SIG-M5 (cell line): ENCODE measurements at places on chromosomes 1 and 21.

DNA sequence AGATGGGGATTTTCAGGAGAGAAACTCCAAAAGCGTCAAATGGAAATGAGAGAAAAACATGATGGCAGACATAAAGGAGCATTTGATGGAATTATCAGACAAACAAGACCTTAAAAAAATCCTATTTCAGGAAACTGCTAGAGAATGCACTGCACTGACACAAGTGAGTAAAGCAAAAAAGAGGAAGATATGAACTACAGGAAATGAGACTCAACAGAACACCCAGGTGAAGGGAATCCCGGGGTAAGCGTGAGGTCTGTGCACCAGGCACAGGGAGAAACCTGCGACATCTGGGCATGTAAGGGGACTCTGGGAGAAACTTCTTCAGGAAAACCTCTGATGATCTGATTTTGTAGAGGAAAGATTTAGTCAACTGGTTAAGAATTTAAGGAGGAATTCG is 2.8 kb downstream of the TARBP1 start:
- no peak for DNase-seq

GRCh38 chr1:248783367-248783766 is 27.8 kb upstream of the LYPD8 start:
- no peak for DNase-seq

- no peak for DNase-seq
These were observed 271.3 kb downstream of the PTBP2 start for GRCh38 chr1:96992871-96993270.

GRCh38 chr1:45892068-45892785 is 88.8 kb downstream of the MAST2 start:
- no peak for DNase-seq

- DNase-seq, result no peak
These were observed 15.6 kb upstream of the PLEKHG5 start for GRCh38 chr1:6507037-6507428.

DNA sequence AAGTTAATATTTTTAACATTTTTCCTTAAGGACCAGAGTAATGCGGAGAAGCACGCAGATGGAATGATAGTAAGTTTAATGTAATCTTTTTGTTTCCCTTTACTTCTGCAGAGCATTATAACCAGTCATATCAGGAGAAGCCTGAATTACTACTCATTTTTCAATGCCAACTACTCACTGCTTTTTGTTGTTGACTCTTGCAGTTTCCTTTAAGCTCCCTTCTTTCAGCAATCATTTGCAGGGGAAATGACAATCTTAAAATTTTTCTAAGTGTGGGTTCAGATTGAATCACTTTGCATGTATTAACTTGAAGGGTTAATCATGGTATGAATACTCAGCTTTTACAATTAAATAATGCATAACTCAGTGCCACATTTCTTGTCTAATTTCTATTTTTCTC is 122.2 kb downstream of the NRDC start:
- DNase-seq, result no peak

GRCh38 chr1:153818876-153819275 is 43.7 kb downstream of the SLC27A3 start:
- DNase-seq, result no peak

- DNase-seq, result no peak
These were observed 2.0 kb downstream of the EPHB2 start for GRCh38 chr1:22712502-22713271.

DNA sequence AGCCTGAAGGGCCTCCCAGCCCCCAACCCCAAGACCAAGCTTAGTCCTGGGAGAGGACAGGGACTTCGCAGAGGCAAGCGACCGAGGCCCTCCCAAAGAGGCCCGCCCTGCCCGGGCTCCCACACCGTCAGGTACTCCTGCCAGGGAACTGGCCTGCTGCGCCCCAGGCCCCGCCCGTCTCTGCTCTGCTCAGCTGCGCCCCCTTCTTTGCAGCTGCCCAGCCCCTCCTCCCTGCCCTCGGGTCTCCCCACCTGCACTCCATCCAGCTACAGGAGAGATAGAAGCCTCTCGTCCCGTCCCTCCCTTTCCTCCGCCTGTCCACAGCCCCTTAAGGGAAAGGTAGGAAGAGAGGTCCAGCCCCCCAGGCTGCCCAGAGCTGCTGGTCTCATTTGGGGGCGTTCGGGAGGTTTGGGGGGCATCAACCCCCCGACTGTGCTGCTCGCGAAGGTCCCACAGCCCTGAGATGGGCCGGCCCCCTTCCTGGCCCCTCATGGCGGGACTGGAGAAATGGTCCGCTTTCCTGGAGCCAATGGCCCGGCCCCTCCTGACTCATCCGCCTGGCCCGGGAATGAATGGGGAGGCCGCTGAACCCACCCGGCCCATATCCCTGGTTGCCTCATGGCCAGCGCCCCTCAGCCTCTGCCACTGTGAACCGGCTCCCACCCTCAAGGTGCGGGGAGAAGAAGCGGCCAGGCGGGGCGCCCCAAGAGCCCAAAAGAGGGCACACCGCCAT is 21.9 kb upstream of the ARF1 start:
- no peak for DNase-seq

DNA sequence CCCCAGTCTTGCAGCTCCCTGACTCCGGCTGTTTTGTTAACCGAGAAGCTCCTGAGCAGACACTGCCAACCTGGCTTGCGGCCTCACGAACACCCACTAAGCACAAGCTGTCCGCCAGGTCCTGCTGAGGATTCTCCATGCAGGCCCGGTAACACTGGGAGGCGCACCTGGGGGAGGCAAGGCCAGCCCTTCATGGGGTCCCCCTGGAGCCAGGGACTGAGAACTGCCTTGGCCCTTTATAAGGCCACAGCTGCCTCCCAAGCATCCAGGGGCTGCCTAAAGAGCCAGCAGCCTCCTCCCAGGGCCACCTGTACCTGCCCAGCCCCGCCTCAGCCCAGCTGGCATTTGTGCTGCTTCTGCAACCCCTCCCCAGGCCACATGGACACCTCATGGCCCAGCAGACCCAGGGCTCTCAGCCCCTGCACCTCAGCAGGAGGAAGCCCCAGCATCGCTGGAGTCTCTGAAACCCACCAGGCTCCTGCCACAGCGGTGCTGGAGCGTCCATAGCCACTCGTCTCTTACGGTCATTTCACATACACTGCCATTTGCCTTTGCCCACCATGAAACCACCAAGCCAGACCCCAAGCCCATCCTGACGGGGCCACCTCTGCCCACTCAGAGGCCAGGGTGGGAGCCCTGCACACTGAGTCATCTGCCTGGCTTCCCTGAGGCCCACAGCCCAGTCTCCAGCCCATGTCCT is 82.5 kb downstream of the NPHP4 start:
- no peak for DNase-seq

GRCh38 chr1:236636017-236636416 is 31.7 kb upstream of the HEATR1 start:
- no peak for DNase-seq

GRCh38 chr1:64387389-64388285 is 82.3 kb upstream of the CACHD1 start:
- DNase-seq, result no peak

DNA sequence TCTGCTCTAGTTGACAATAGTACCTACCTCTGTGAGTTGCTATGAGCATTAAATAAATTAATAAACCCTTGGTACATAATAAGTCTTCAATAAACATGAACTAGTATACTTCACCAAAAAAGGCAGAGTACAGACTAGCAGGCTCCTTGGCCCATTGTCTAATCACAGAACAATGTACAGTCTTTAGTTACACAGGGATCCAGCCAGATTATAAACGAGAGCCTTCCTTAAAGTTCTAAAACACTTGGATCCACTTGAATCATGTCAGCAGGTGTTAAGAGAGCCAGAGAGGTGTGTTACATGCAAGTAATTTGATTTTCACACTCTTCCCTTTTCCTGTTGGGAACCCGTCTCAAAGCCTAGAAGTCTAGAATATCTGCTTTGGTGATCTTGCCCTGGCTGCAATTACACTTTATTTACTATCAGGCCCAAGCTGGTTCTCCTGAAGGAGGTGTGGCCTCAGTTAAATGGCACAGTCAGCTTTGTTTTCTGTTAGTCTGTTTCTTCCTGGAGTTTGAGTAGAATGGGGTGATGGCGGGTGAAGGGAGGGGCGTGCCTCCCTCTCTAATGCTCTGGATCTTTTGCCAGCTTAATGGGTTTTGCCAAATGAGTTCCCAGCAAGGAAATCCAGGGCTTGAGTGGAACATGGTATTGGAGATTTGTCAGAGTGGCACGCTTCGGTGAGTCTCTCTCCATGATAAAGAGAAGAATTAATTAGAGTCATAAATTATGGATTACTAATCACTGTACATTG is 570.9 kb upstream of the CAMK1G start:
- DNase-seq, result no peak

GRCh38 chr21:17195976-17196375 is 316.9 kb upstream of the CXADR start:
- no peak for DNase-seq

GRCh38 chr21:45632160-45632559 is 11.4 kb upstream of the PCBP3 start:
- DNase-seq, result no peak

DNA sequence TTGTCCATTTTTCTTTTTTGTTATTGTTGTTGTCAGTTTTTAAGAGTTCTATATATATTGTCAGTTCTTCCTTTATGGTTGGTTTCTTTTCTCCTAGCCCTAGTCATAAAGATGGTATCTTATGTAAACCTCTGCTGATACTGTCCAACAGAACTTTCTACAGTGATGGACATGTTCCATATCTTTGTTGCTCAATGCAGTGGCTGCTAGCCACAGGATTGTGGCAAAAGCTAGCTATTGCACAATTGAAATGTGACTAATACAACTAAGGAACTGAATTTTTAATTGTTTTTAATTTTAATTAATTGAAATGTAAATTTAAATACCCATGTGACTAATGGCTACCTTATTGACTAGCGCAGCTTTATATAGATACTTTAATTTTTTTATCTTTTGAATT is 411.8 kb upstream of the PTBP2 start:
- peak; percentile 71 for DNase-seq

DNA sequence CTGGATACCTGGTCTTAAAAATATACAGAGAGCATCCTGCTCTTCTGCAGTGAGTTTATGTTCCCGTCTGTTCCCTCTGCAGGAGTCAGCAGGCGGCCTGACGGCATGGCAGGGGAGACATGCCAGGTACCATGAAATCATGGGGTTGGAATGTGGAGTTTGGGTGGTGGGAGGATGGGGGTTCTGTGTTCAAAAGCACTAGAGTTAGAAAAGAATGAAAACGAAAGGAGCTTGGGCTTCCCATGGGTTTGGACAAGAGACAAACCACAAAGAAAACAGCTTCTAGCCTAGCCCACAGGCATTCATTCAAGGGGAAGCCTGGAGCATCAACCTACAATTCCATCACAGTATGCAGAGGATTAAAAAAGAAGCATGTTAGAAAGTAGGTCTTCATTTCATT is 59.9 kb downstream of the WARS2 start:
- DNase-seq, result no peak

DNA sequence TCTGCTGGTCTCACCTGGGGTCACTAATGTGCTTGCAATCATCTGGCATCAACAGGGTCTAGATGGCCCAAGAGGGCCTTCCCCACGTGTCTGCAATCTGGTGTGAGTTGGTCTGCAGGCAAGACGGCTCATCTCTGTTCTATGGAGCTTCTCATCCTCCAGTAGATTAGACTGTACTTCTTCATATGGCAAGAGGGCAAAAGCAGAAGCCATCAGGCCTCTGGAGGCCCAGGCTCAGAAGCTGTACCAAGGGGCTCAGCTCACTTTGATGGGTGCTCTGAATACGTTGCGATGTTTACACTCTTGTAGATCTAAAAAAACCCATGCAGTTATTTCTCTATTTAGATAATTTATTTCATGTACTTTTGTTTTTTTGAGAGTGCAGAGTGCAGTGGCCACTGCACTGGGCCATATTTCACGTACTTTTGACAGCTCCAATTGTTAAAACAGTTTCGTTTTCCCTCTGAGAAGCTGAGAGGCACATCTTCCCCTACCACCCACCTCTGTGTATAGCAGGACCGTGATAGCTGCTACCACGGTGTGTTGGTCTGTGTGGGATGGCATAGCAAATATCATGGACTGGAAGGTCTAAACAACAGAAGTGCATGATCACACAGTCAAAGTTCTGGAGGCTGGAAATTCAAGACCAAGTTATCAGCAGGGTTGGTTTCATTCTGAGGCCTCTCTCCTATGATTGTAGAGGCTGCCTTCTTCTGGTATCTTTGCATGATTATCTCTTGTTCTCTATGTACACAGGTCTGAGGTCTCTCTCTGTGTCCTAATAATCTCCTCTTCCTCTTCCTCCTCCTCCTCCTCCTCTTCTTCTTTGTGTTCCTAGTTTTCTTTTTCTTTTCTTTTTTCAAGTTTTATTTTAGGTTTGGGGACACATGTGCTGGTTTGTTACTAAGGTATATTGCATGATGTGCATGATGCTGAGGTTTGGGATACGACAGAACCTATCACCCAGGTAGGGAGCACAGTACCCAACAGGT is 17.0 kb downstream of the CITED4 start:
- no peak for DNase-seq

DNA sequence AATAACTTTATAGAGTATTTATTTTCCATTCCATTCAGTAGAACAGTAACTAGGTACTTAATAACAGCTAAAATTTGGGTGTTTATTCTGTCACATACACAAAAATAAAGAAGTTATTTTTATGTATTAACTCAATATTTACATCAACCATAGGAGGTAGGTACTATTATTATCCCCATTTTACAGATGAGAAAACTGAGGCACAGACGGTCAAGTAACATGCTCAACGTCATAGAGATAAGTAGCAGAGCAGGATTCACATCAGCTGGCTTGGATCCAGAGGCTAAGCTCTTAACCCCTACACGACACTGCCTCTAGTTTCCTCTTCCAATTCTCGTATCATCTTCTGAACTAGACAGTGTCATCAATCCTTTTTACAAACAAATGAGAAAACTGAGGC is 9.3 kb downstream of the ZBTB21 start:
- no peak for DNase-seq

DNA sequence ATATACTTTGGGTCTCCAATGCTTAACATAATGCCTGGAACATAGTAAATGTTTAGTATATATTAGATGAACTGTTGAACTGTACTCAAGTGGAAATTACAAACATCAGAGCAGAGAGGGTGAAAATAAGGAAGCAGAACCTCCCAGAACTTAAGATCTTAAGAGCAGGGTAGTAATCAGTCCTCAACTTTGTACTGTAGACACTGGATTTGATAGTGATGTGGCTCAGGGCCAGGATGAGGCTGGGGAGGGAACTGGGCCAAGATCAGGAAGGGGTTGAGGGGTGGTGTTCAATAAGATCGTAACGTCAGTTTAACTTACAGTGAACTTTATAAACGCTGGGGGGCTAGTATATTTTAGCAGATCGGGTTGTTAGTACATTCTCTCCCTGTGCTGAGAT is 15.4 kb downstream of the MPZL1 start:
- no peak for DNase-seq

- DNase-seq, result no peak
These were observed 74.6 kb downstream of the CAMK2N1 start for GRCh38 chr1:20411196-20411980.

DNA sequence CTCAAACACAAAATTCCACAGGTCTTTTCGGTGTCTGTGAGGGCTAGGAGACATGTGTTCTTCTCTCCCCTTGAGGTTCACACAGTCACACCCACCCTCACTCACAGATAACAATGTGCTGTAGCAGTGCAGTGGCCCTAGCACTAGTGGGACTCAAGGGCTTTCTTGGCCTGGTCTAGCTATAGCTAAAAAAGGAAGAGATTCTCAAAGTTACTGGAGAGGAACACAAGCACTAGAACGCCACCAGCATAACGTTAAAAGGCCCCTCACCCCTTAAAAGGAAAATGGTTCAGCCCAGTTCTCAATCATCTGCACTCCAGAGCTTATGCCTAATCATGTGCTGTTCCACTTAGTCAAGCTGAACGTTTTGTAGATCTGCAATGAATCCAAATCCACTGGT is 39.5 kb downstream of the RGS8 start:
- DNase-seq, result no peak

GRCh38 chr1:247531937-247532336 is 4.3 kb downstream of the OR2C3 start:
- no peak for DNase-seq
